ENCODE measurements at places on chromosomes 4 and X. TPM values are rescaled to one million over a fixed set of nuclear protein-coding genes. Genes with fewer than 3 reads are reported as not detected.

RHOXF2B gene
- not detected for total RNA-seq

F8A2 gene
- total RNA-seq, result 0.67 TPM

NXT2 gene
- total RNA-seq, result 10.8 TPM

RPS6KA3 gene
- 38.7 TPM for total RNA-seq
